Myometrial cell (primary cell): ENCODE measurements at places on chromosomes 3 and 15. TPM values are rescaled to one million over a fixed set of nuclear protein-coding genes. Genes with fewer than 3 reads are reported as not detected.

GCNT3 gene
- not detected in 2 replicates for total RNA-seq

ST8SIA2 gene
- not detected in 2 replicates for total RNA-seq

ADGRG7 gene
- total RNA-seq = not detected in 2 replicates

CPNE9 gene
- not detected in 2 replicates for total RNA-seq

ECE2 gene
- not detected in 2 replicates for total RNA-seq

C2CD4A gene
- total RNA-seq = not detected in 2 replicates

GABRB3 gene
- total RNA-seq = 0.29 and 0.71 TPM in 2 replicates

CELSR3 gene
- total RNA-seq = 0.86 and 1.4 TPM in 2 replicates

HACD2 gene
- total RNA-seq = 16.1 and 21.6 TPM in 2 replicates

ATP8B4 gene
- total RNA-seq = 2.6 and 4.4 TPM in 2 replicates

CD200R1 gene
- not detected in 2 replicates for total RNA-seq

ROPN1 gene
- total RNA-seq = 0.18 TPM in 1 of 2 replicates, not detected in the other

MKRN2OS gene
- total RNA-seq = not detected in 2 replicates

SOX14 gene
- total RNA-seq = not detected in 2 replicates

CCDC54 gene
- total RNA-seq = not detected in 2 replicates

HYKK gene
- total RNA-seq = 1.2 and 2.7 TPM in 2 replicates

EIF4E3 gene
- total RNA-seq = 1.1 and 4.0 TPM in 2 replicates

ZNF662 gene
- 0.86 and 0.89 TPM in 2 replicates for total RNA-seq

UROC1 gene
- total RNA-seq = not detected in 2 replicates

POLR2M gene
- 28.0 and 33.8 TPM in 2 replicates for total RNA-seq

FOXL2 gene
- total RNA-seq = 25.9 and 28.3 TPM in 2 replicates

CFAP91 gene
- under 0.01 TPM in 1 of 2 replicates, not detected in the other for total RNA-seq
